ENCODE measurements at places on chromosomes 7 and 10.

GRCh38 chr7:48090095-48090805 is 1.2 kb downstream of the UPP1 start:
- DNase-seq: peak; percentile 72

- peak; percentile 97 for DNase-seq
Measured at GRCh38 chr10:36023939-36024338, 381.8 kb upstream of the FZD8 start.

DNA sequence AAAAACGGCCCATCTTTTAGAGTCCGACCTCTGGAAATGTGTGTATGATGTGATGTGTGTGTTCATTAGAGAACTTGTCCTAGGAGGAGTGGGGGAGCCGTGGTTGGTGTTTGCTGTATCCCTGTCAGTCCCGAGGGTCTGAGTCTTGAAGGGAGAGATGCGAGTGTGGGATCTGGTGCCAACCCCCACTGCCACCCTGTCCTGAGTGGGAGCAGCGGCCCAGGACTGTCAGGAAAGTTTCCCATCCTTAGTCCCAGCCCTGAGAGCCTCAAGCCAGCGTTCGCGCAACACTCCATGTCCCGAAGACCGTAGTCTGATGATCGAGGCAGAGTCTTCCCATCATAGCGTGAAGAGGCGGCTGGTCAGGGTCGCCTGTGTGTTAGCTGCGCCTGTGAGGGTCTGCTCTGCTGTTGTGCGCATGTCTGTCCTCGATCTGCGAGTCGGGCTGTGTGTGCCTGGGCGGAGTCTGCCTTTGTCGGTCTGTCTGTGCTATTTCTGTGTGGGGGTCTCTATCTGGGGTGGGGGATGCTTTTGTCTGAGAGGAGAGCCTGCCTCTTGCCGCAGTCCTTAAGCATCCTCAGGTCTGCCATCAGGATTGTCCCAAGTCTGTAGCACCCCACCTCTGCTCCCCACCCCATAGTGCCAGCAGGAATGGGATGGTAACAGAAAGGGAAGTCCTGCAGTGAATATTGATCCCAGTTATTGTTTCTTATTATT is 514 bp upstream of the CHAT start:
- DNase-seq: no peak

- peak; percentile 72 for DNase-seq
Measured at GRCh38 chr7:108384716-108385483, 71.3 kb downstream of the NRCAM start.

GRCh38 chr7:151248346-151249033 is at the start of gene SMARCD3:
Gene SMARCD3 (minus strand): TSS chr7:151248694. CDS start chr7:151248562, 132 bp downstream.
- DNase-seq: peak; percentile 60

GRCh38 chr7:50660040-50660829 is 95.0 kb upstream of the DDC start:
- DNase-seq: no peak

- DNase-seq: peak; percentile 33
Measured at GRCh38 chr7:32070406-32071360, at the start of gene PDE1C. Gene PDE1C (minus strand): TSS chr7:32070407.

GRCh38 chr10:3500408-3500856 is 284.6 kb downstream of the KLF6 start:
- peak; percentile 66 for DNase-seq

- peak; percentile 31 for DNase-seq
Measured at GRCh38 chr7:28102797-28103196, 77.8 kb downstream of the JAZF1 start.

GRCh38 chr10:114294549-114294948 is 55.5 kb downstream of the VWA2 start:
- no peak for DNase-seq

- peak; percentile 47 for DNase-seq
Measured at GRCh38 chr7:85695533-85695932, 508.7 kb upstream of the SEMA3D start.

DNA sequence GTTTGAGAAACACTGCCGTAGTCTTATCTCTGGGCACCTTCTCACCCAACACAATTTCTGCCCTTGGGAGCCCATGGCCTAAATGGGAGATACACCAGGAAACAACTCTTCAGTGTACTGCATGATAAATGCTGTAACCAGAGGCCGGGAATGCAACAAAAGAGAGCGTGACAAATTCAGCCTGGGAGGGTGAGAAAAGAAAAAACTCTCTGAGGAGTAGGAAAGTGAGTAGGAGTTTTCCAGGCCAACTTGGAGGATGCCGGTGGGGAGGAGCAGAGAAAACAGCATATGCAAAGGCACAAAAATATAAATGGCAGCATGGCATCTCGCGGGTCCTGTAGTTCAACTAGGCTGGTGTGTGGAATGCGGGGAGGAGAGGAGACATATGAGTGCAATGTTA is 624.5 kb downstream of the PARD3 start:
- DNase-seq: no peak

DNA sequence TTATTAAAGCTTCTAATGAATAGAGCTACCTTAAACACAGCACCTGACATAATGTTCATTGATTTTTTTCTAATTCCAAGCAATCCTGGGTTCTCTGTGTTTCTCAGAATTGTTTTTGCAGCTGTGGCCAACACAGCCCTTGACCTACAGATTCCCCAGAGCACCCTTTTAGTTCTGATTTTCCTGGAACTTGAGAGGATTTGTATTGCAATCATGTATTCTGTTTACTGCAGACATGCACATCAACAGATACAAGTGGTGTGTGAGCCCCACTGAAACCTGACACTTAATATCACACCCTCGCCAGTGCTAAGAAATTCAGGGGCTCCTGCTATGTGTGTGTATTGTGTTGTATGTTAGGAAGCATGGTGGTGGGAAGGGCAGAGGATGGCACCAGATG is 344.2 kb upstream of the POM121L12 start:
- DNase-seq: no peak

- DNase-seq: no peak
Measured at GRCh38 chr10:11006428-11006825, 11.2 kb upstream of the CELF2 start.

GRCh38 chr10:107418085-107418806 is 253.7 kb upstream of the SORCS1 start:
- DNase-seq: peak; percentile 23

- DNase-seq: no peak
Measured at GRCh38 chr7:118478236-118478635, 253.7 kb downstream of the ANKRD7 start.

DNA sequence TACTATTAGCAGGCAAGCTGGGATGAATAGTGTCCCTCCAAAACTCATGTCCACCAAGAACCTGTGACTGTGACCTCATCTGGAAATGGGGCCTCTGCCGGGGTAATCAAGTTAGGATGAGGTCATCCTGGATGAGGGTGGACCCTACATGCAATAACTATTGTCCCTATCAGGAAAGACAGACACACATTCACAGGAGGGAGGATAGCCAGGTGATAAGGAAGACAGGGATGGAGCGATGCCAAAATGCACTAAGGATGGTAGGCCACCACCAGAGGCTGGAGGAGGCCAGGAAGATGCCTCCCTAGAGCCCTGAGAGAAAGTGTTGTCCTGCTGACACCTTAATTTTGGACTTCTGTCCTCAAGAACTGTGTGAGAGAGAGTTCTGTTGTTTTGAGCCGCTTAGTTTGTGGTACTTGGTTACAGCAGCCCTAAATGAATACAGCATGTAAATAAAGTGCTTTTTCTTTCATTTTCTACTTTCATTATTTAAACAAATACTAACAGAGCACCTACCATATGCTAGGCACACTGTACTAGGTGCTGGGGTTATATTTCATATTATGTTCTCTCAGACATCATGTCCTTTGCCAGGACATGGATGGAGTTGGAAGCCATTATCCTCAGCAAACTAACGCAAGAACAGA is 111.9 kb downstream of the USP6NL start:
- DNase-seq: no peak

GRCh38 chr10:59825932-59826331 is 72.7 kb upstream of the MRLN start:
- DNase-seq: no peak

- no peak for DNase-seq
Measured at GRCh38 chr10:13047529-13048206, 46.2 kb upstream of the CCDC3 start.

GRCh38 chr10:104036069-104036384 is 49.7 kb downstream of the COL17A1 start:
- DNase-seq: no peak

DNA sequence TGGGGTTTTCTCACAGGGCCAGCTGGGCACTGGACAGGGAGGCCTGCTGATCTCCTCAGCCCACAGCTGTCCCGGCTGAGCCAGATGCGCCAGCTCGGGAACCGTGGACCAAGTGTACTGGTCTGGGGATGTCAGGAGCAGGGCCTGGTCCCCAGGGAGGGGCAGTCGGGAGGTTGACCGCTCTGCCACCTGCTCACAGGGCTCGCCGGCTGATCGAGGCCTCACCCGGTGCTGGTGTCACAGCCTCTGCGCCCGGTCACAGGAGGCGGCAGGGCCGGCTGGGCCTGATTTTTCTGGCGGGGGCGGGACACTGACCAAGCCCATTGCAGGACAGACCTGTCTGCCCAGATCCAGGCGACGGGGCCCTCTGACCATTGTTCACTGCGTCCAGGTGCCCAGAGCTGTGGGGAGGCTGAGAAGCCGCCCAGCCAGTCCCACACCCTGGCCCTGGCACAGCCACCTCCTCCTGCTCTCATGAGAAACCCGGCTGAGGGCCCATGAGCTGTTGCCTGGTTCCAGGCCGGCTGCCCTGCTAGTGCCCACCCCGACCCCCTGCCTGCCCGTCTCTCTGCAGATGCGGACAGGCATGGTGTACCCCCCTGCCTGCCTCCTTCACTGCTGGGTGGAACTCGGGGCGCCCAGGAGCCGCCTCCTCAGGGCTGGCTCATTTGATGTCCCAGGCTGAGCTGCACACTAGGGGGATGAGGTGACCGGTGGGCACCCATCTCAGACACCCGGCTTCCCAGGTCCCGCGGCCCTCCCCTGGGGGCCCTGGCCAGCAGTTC is 3.0 kb upstream of the TMEM184A start:
- DNase-seq: no peak

GRCh38 chr7:22181663-22182062 is 175.3 kb downstream of the RAPGEF5 start:
- DNase-seq: no peak

DNA sequence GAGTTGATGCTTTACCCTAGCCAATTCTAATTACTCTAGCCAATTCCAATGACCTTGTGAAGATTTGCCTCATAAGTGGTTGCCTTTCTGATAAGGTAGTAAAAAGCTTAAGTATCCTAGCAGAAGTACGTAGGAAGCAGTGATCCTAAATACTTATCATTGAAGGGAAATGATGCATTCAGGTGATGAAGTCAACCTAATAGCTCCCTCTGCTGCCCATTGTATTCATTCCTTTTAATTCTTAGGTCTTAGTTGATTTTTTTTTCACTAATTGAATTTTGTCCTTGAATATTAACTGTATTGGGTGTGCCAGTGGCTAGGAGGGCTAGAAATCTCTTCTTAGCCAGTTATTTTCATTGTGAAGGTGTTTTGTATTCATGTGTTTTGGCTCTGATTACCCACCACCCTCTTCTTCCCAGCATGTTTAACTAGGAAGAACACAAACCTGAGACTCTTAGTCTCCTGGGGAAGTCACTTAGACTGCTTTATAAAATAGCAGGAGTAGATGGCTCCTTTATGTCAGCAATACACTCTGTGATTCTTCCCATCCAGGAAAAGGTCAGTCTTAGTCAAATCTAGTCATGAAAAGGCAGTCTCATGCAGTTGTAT is 46.3 kb downstream of the PLEKHA8 start:
- peak; percentile 55 for DNase-seq

DNA sequence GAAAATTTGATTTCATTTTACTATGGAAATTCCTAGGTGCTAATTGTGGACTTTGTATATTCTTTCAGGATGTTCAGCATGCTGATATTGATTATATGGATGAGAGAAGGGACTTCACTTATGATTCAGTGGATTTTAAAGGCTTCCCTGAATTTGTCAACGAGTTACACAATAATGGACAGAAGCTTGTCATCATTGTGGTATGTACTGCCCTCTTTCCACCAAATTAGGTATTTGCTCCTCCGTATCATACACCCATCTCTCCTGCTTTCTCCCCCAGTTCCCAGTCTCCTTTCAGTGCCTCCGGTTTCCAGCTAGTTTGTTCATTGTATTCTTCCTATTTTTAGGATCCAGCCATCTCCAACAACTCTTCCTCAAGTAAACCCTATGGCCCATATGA is 34.6 kb downstream of the MGAM start:
- DNase-seq: peak; percentile 60

DNA sequence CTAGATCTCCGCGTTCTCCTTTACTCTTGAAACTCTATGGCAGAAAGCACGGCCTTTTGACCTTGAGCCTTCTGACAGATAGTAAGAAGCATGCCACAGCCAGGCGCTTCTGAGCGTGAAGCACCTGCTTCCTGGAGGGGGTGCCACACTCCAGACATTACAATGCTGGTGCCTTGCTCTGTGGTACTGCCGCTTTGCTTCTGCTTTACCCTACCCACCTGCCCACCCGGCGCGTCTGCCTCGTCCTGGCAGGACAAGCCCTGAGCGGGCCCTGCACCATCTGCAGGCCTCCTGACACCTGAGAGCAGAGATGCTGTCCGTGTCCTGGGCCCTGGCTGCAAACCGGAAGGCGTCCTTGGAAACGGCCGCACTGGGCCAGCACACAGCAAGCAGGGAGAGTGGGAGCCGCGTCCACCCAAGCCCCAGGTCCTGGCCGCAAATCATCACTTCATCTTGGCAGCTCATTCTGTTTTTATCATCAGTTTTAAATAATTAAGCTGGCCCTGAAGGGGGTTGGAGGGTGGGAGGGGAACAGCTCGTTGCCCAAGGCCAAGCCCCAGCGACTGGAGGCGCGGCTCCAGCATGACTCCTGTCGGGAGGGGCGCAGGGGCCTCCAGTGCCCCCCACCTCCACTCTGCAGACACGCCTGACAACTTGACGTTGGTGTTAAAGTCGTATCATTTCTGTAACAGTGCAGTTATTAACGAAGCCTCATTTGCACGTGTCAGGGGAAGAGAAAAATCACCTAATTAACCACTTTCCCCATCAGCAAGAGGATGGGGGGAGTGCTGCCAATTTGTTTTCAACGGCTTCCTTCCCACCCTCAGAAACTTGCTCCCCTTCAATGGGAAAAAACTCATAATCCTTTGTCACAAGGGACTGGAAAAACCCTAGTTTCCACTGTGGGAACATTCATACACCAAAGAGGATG is 132.2 kb downstream of the MAD1L1 start:
- DNase-seq: peak; percentile 20

DNA sequence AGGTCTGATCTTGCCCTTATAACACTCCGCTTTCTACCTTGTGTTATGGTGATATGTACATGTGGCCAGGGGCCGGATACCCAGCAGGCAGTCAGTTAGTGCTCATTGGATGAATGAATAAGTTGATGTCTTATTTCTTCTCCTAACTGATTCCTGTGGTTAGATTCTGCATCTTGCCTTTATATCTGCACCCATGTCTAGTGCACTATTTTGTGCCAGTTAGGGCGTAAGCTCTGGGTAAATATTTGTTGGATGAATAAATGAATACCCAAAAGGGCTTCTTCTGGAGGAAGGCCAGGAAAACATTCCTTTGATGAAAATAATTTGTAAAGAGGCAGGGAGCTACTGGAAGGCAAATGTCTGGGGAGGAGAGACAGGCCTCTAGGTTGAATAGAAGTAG is 148.2 kb downstream of the CHN2 start:
- DNase-seq: peak; percentile 76

- DNase-seq: peak; percentile 18
Measured at GRCh38 chr10:19892270-19892669, 76.0 kb downstream of the PLXDC2 start.

Measured in kidney tubule cell (primary cell).